Sigmoid colon (tissue), 7 donors: ENCODE measurements at places on chromosomes 16 and 17. TPM values are rescaled to one million over a fixed set of nuclear protein-coding genes. Genes with fewer than 3 reads are reported as not detected.

The SULT1A2 gene
- total RNA-seq: not detected

The EPN3 gene
- total RNA-seq: not detected

The ABCA8 gene
- total RNA-seq: 71.5 TPM

The NOMO2 gene
- total RNA-seq: 56.8 TPM

The CMTM2 gene
- total RNA-seq: not detected

The PLA2G10 gene
- total RNA-seq: not detected

The TVP23A gene
- 0.83 TPM for total RNA-seq

The TBX2 gene
- total RNA-seq: 5.3 TPM

The ABCC11 gene
- total RNA-seq: not detected

The CDRT15L2 gene
- total RNA-seq: not detected

The WNT9B gene
- total RNA-seq: not detected

The PRAC1 gene
- total RNA-seq: 13.5 TPM

The FBXW10B gene
- total RNA-seq: not detected

The NOXO1 gene
- not detected for total RNA-seq

The ARHGAP23 gene
- total RNA-seq: 21.0 TPM

The NOTUM gene
- total RNA-seq: not detected

The ABCC3 gene
- total RNA-seq: 0.71 TPM

The IL17C gene
- not detected for total RNA-seq

The GIT1 gene
- total RNA-seq: 31.3 TPM

The HSF5 gene
- total RNA-seq: not detected

The KRT24 gene
- total RNA-seq: 0.36 TPM

The STARD3 gene
- total RNA-seq: 37.0 TPM

The KRTAP2-2 gene
- total RNA-seq: not detected

The CCDC40 gene
- 5.3 TPM for total RNA-seq

The PRR35 gene
- total RNA-seq: not detected

The C17orf78 gene
- not detected for total RNA-seq

The CLEC3A gene
- not detected for total RNA-seq

The NACA2 gene
- not detected for total RNA-seq

The TNFSF12 gene
- total RNA-seq: 106 TPM

The MED9 gene
- total RNA-seq: 9.7 TPM

The YBX2 gene
- total RNA-seq: 0.28 TPM

The DNAH2 gene
- total RNA-seq: 0.36 TPM

The ENKD1 gene
- 24.2 TPM for total RNA-seq

The ABCA9 gene
- 35.7 TPM for total RNA-seq

The MT3 gene
- not detected for total RNA-seq

The ZDHHC7 gene
- 56.2 TPM for total RNA-seq

The CDT1 gene
- 0.71 TPM for total RNA-seq

The NT5M gene
- 5.5 TPM for total RNA-seq

The SLFN12 gene
- 12.6 TPM for total RNA-seq

The SLFN13 gene
- 19.3 TPM for total RNA-seq

The NPIPA8 gene
- 87.8 TPM for total RNA-seq

The VPS25 gene
- total RNA-seq: 35.1 TPM

The ADGRG1 gene
- total RNA-seq: 5.8 TPM

The CORO6 gene
- 94.4 TPM for total RNA-seq

The DDX28 gene
- 5.0 TPM for total RNA-seq

The KRT31 gene
- not detected for total RNA-seq

The ZNF597 gene
- 1.7 TPM for total RNA-seq

The CD300A gene
- 3.0 TPM for total RNA-seq
